Left colon (tissue), 2 donors: ENCODE measurements at places on chromosomes 12 and 14. TPM values are rescaled to one million over a fixed set of nuclear protein-coding genes. Genes with fewer than 3 reads are reported as not detected.

GRCh38 chr14:33812601-33813000, 138.3 kb downstream of the EGLN3 start:
- DNase-seq, result no peak

GRCh38 chr12:30110958-30111586, 327.3 kb upstream of the TMTC1 start:
- DNase-seq, result no peak

- no peak for DNase-seq
Observed at GRCh38 chr12:20339060-20339459, 29.3 kb upstream of the PDE3A start.

GRCh38 chr12:25052196-25052913, 103.5 kb upstream of the BCAT1 start:
- no peak for DNase-seq

DNA sequence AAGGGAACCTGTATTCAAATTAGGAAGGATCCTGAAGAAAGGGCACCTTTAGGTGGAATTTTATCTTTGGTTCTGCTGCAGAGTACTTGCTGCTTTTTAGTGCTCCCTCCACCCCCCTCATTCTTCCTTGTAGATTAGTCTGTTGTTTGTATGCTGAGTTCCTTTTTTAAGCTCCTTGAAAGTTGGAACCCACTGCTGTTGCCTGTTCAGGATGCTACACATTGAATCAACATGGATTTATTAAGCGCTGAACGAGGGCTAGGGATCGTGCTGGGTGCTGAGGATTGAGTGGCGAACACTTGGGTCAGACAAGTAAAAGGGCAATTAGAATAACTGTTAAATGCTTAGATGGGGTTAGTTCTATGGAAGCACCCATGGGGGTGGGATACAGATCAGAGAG, 884 bp upstream of the AMN1 start:
- DNase-seq, result no peak

DNA sequence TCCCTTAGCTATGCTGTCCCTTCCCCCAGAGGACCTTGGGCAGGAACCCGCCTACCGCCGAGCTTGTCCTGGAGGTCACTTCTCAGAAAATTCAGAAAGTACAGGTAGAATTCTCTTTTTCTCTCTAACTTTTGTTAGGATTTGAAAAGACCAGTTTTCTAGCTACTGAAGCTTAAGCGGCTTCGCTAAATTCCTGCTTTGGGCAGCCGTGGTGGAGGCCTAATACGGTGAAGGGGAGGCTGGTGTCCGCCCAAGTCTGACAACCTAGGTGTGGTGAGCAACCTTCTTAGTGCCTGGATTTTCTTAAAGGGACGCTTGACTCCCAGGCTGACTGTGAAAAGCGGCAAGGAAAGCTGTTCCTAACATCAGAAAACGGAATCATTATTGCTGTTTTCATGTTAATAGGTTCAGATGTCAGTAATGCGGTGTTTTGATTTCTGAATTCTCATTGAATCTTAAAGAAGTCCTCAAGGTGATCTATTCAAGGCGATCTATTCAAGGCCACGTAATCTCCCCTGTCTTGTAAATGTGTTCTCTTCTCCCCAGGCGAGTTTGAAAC, 835 bp downstream of the FGD4 start:
- peak; percentile 39 for DNase-seq

DNA sequence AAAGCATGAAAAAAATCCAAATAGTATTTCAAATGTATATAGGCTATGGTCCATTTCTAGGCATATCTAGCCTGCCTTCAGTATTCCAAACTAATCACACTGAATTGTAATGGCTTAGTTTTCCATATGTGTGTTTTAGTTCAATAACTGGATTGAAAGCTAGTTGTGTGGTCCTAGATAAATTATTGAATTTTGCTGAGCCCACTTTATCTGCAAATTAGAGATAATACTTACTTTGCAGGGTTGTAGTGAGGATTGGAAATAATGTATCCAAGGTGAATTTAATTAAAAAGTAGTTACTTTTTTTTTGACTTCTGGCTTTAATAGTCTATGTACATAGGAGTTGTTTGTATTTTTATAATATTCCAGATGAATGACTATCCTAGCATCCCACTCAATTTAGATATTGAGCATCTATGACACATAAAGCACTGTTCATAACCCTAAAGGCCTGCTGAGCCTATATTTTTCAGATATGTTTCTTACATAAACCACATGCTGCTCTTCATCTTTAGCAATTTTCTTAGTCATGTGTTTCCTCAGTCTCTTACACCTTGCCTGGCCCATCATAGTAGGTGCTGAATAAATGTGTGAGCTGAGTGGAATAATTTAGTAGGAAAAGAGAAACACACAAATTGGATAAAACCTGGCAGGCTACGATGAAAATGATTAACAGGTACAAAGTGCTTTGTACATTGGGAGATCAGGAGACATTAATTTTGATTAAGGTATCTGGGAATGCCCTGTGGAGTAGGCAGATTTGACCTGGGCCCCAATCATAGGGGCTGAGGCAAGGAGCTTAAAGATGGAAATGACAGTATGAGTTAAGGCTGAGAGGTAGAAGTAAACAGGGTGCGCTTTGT, 1.1 kb upstream of the ATP23 start:
- DNase-seq, result peak; percentile 30

- no peak for DNase-seq
Observed at GRCh38 chr12:9796346-9796745, 30.9 kb upstream of the KLRF1 start.

- no peak for DNase-seq
Observed at GRCh38 chr12:46579474-46579873, 206.9 kb upstream of the SLC38A2 start.

DNA sequence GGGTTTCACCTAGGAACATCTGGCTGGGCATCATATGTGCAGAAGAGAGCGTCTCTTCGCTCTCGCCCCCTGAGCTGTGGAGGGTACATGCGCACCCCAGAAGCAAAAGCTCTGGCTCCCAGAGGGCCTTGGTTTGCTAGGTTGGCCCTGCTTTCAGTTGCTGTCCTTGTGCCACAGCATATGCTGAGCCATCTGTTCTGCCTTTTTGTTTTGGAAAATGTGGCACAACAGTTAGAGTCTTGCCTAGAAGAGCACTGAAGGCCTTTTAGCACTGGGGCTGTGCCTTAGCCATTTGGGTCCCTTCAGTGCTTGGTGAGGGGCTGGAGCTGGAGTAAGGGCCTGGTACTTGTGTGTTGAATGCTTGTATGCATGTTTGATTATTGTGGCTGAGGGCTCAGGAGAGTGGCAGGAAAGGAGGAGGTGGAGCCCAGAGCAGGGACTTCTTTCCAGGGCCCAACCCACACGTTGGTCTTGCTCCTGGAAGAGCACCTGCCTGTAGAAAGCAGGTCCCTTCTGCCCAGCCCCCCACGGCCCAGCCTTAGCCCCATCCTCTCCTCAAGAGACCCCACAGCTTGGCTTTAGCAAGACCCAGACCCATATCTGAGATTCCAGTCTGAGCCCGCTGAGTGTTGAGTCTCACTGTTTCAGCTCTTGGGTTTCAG, 113.7 kb downstream of the SLC25A47 start:
- peak; percentile 40 for DNase-seq

- no peak for DNase-seq
Observed at GRCh38 chr14:94424371-94424770, 28.2 kb downstream of the SERPINA11 start.

- DNase-seq, result no peak
Observed at GRCh38 chr12:12357719-12358461, 1.0 kb downstream of the BORCS5 start.

DNA sequence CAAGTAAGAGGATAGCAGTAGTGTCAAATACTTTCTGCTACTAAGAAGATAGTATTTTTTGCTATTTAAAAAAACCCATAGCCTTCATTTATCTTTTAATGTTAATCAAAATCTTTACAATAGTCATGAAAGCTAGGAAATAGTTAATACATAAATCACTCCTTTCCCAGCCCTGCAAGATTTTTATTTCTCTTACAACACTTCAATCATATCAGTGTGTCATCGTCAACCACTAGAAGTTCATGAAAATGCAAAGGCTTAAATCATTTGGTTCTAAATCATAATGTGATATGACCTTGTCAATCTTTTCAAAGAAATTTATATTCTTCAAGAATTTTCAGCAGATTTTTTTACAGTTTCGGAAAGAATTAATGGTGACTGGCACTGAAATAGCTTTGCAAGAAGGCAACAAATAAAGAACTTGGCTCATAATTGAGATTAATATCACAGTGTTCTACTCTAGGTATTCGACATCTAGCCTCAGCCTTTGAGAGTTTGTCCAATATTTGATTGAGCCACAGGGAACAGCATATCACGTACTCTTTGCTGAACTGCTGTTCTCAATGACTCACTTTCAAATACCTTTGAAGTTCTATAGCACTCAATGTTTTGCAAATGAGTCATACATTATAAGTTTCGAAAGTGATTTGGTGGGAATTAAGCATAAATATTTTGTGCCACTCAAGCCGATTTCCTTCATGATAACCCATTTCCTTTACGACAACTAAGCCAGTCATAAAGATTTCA, 384.0 kb upstream of the FOXG1 start:
- DNase-seq, result no peak

NGB gene
- not detected for total RNA-seq

RFLNA gene
- total RNA-seq, result 51.0 TPM

NAV3 gene
- 1.3 TPM for total RNA-seq

CRACR2A gene
- total RNA-seq, result 63.3 TPM

IL31 gene
- total RNA-seq, result not detected

TAS2R7 gene
- total RNA-seq, result not detected

ADAM20 gene
- total RNA-seq, result 0.34 TPM

TPPP2 gene
- total RNA-seq, result 0.28 TPM

TOMM20L gene
- 0.73 TPM for total RNA-seq
